ENCODE measurements at places on chromosomes 6 and 20.

- DNase-seq = no peak
Observed at GRCh38 chr6:15363523-15364400, 117.9 kb downstream of the JARID2 start.

- no peak for DNase-seq
Observed at GRCh38 chr20:40746251-40746650, 57.2 kb upstream of the MAFB start.

- DNase-seq = no peak
Observed at GRCh38 chr6:76768556-76768955, 694.7 kb downstream of the HTR1B start.

DNA sequence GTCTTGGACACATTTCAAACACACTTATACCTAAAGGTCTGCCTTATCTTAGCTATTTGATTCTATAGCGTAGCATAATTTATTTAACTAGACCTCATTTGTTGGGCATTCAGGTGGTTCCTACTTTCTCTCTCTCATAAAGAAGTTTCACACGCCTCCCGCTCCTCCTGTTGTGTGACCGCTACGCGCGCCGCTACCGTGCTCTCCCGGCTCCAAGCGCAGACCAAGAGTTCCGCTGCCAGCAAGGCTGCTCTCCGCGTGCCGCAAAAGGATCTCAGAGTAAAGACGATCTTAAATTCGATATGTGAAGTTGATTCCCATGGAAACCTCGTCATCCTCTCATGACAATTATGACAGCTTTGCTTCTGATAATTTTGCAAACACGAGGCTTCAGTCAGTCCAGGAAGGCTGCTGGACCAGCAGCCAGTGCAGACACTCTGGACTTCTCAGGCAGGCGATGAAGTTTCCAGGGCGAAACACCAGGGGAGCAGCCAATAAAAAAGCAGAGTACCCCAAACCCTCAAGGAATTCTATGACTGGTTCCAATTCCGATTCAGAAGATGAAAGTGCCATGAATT, 20.4 kb downstream of the PRSS16 start:
- no peak for DNase-seq

- no peak for DNase-seq
Observed at GRCh38 chr20:24690408-24690807, 221.0 kb downstream of the SYNDIG1 start.

- no peak for DNase-seq
Observed at GRCh38 chr6:129472239-129472638, 237.7 kb downstream of the ARHGAP18 start.

DNA sequence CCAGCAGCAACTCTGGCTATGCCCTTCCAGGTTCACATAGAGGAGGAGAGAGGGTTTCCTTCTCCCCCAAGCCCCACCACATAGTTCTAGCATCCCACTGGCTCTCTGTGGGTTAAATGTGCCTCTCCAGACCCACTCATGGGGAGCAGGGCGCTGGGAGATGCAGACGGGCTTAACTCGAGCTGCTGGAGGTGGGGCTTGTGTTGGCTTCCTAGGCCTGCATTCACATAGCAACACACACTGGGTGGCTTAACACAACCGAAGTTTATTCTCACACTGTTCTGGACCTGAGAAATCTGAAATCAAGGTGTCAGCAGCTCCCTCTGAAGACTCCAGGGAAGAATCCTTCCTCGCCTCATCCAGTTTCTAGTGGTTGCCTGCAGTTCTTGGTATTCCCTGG, 33.6 kb downstream of the SLC2A10 start:
- no peak for DNase-seq

GRCh38 chr6:125451750-125452149, 150.0 kb upstream of the HDDC2 start:
- DNase-seq = no peak

- no peak for DNase-seq
Observed at GRCh38 chr6:97497713-97498331, 214.8 kb upstream of the MMS22L start.

DNA sequence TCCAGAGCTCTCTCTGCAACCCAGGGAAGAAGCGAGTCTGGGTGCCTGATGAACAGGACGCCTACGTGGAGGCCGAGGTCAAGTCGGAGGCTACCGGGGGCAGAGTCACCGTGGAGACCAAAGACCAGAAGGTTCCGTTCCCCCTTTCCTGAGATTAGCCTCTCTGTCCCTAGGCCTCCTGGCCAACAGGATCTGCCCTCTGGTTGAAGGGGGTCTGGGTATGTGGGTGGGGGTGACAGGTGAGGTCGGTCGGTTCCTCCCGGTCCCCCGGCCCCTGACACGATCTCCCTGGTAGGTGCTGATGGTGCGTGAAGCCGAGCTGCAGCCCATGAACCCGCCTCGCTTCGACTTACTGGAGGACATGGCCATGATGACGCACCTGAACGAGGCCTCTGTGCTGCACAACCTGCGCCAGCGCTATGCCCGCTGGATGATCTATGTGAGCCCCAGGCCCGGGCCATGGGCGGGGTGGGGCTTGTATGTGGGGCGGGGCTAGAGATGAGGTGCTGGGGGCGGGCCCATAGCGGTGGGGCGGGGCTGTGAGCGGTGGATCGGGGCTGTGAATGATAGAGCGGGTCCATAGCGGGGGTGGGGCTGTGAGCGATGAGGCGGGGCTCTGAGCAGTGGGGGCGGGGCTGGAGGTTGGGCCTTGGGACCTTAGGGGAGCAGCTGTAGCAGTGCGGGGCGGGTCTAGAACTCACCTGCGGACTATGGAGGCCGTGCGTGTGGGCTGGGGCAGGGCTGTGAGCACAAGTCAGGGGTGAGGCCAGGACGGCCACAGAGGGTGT, 23.9 kb downstream of the MYH7B start:
- no peak for DNase-seq

DNA sequence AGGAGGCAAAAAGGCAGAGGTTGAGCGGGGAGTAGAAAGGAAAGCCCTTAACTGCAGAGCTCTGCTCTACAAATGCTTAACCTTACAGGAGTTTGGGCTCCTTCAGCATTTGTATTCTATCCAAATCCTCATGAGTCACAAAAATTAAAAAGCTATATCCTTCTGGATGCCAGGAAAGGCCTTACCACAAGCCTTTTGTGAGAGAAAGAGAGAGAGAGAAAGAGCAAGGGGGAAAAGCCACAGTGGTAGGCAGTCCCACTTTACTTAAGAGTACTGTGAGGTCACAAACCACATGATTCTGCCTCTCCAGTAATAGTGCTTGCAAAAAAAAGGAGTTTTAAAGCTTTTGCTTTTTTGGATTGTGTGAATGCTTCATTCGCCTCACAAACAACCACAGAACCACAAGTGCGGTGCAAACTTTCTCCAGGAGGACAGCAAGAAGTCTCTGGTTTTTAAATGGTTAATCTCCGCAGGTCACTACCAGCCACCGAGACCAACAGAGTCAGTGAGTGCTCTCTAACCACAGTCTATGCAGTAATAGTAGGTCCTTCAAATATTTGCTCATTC, at the start of gene RUNX2:
Gene RUNX2 (plus strand): TSS at position 375 of the 567 bp plus-strand sequence. CDS start 397 bp downstream, outside the sequence.
- no peak for DNase-seq

- no peak for DNase-seq
Observed at GRCh38 chr6:151101161-151101815, 138.5 kb upstream of the AKAP12 start.

DNA sequence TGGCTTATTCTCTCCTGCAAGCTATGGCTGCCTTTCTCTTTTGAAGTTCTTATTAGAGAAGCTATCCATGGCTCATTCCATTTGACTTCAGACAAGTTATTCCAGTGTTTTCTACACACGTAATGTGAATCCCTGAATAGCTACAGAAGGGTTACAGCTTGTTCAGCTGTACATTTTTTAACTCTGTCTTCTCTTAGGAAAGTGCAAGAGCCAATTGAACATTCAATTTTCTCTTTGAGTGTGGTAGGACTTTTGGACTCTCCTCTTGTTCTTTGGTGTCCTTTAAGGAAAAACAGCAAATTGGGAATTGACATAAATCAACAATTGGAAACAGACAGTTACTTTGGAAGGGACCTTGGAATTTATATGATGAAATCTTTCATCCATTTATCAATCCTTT, 125.8 kb downstream of the EPM2A start:
- no peak for DNase-seq

DNA sequence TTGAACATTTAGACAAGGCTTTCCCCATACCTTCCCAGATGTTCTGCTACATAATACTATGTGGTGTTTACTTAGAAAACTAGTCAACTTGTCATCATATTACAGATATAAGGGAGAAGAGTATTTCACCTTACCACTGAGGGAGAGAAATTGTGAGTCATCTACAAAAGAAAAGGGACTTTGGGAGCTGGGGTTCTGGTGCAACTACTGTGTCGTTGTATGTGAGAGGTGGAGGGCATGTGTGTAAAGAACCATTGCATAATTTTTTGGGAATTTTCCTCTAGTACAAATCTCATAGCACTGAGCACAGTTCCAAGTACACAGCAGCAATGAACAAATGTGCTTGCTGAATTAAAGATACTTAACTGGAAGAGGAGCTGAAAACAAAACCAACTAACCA, 665.6 kb downstream of the DHX35 start:
- DNase-seq = no peak

GRCh38 chr20:10115021-10115420, 80.2 kb downstream of the ANKEF1 start:
- DNase-seq = no peak

DNA sequence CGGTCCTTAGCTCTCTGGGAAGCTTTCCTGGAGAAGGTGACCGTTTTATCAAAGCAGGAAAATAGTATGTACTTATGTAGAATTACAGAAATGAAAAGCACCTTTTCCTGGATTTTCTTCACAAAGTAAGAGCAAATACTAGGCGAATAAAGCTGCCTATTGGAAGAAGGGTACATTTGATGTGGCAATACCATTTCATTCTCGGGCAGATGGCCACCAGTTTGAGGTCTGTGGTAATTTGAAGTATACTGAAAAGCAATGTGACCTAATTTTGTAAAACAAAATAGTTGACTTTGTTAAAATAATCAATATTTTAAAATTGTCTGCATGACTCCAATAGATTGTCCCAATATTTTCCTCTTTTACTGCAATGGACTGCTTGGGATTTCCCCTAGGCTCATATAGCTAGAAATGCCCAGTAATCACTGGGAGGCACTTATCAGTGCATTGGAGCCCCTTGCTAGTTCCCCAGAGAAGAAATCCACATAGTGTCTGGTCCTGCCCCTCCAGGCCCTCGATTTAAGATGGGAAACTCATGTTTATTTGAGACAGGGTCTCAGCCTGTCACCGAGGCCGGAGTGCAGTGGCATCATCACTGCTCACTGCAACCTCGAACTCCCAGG, 7.4 kb upstream of the UTRN start:
- DNase-seq = no peak

GRCh38 chr6:131412960-131413830, 159.8 kb upstream of the ARG1 start:
- no peak for DNase-seq

GRCh38 chr6:52594221-52594620, 17.4 kb upstream of the TRAM2 start:
- DNase-seq = no peak

- no peak for DNase-seq
Observed at GRCh38 chr20:43305749-43306148, 116.0 kb upstream of the PTPRT start.

DNA sequence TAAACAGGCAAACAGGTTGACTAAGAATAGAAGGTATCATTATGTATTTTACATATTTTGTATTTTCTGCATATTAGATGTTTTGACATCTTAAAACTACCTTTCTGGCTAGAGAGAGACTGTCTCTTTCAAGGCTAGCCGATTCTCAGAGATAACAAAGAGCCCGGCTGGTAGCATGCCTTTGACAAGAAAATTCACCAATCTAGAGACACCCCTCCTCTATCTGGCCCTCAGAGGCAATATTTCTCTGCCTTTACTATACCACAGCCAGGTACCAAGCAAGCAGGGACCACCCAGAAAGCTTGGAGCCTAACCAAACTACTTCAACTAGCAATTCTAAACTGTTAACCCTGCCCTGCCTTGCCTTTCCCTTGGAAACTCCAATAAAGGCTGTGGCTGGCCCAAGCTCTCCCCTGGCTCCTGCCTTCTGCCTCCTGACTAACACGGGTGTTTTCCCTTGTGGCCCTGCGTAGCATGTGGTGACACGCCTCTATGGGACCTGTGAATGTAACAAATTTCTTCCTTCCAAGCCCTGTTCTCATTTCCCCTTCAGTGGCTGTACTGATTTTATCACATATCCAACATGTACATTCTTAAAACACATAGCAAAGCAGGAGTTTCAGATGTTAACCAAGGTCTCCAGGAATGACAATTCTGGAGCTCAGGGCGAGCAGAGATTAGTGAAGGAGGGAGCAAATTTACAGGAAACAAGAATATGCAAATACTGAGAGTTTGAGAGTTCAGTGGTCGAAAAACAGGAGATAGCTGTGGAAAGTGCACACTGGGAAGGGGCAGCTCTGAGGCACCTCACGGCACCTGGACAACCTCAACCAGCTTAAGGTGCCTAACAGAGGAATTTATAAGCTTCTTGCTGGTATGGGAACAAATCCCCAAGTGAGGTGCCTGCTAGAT, 120.8 kb downstream of the BACH2 start:
- no peak for DNase-seq

DNA sequence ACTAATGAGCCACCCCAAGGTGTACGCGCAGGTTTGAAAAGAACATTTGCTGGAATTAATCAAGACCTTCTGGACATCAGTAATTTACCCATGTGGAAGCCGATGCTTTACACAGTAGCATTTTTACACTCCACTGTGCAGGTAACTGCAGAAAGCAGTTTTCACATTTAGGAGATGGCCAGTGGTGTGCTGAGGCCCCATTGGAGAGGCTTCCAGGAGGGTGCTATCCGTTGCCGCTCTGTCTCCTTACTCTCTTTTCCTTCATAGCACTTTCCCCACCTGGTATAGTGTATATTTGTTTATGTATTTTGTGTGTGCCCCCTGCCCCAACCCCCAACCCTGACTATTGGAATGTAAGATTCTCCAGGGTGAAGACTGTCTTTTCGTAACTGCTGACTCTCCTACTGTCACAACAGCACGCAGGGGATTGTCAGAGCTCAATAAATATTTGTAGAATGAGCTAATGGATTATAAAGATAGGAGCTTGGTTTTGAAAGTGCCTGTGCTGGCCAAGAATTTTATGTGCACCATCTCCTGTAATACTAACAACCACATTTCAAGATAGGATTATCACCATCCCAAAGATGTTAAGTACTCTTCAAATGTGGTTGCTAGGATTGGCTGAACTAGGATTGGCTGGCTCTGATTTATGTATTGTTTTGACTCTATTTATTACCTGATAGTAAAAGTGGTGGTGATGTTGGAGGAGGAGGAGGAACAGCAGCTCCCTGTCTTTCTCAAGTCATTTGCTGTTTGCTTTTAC, 74.0 kb upstream of the GLP1R start:
- no peak for DNase-seq

GRCh38 chr20:49115564-49115963, 69.5 kb downstream of the CSE1L start:
- no peak for DNase-seq

GRCh38 chr6:14120546-14120945, 3.0 kb downstream of the CD83 start:
- DNase-seq = no peak

Measured in cortex of kidney (tissue), 1 donor.